ENCODE measurements at places on chromosomes 11 and 22. TPM values are rescaled to one million over a fixed set of nuclear protein-coding genes. Genes with fewer than 3 reads are reported as not detected.

Gene GCAT
- 7.6 TPM for total RNA-seq

Gene DENND5A
- 82.0 TPM for total RNA-seq

Gene LGR4
- total RNA-seq: 65.6 TPM

Gene GRK3
- total RNA-seq: 5.6 TPM

Gene UFD1
- 66.8 TPM for total RNA-seq

Gene SERHL2
- 4.4 TPM for total RNA-seq

Gene SLC5A4
- 2.2 TPM for total RNA-seq

Gene GAL3ST1
- not detected for total RNA-seq

Gene PCNX3
- 24.8 TPM for total RNA-seq

Gene TMEM191B
- not detected for total RNA-seq

Gene FGF4
- not detected for total RNA-seq

Gene ZNRF3
- total RNA-seq: 7.9 TPM

Gene BRD1
- total RNA-seq: 35.1 TPM

Gene KCNJ1
- 1.5 TPM for total RNA-seq

Gene CHST1
- total RNA-seq: 2.0 TPM

Gene MS4A10
- not detected for total RNA-seq

Gene CASP12
- total RNA-seq: 7.4 TPM

Gene MRPL21
- 68.5 TPM for total RNA-seq

Gene GSTT2B
- total RNA-seq: not detected

Gene GRAMD4
- 28.7 TPM for total RNA-seq

Gene VSIG2
- 0.74 TPM for total RNA-seq

Gene DCPS
- total RNA-seq: 15.5 TPM

Gene KRTAP5-1
- not detected for total RNA-seq

Gene CCDC73
- not detected for total RNA-seq

Gene TMEM109
- 127 TPM for total RNA-seq

Gene LRRC74B
- not detected for total RNA-seq

Gene KDM2A
- 51.8 TPM for total RNA-seq

Gene TMEM151A
- 1.7 TPM for total RNA-seq

Gene PGA5
- not detected for total RNA-seq

Gene CECR2
- total RNA-seq: 0.98 TPM

Gene DDI1
- total RNA-seq: not detected

Gene RHOD
- total RNA-seq: 26.5 TPM

Gene CRYBA4
- not detected for total RNA-seq

Gene WNT7B
- total RNA-seq: 7.1 TPM
